ENCODE measurements at places on chromosomes 2 and 18.

DNA sequence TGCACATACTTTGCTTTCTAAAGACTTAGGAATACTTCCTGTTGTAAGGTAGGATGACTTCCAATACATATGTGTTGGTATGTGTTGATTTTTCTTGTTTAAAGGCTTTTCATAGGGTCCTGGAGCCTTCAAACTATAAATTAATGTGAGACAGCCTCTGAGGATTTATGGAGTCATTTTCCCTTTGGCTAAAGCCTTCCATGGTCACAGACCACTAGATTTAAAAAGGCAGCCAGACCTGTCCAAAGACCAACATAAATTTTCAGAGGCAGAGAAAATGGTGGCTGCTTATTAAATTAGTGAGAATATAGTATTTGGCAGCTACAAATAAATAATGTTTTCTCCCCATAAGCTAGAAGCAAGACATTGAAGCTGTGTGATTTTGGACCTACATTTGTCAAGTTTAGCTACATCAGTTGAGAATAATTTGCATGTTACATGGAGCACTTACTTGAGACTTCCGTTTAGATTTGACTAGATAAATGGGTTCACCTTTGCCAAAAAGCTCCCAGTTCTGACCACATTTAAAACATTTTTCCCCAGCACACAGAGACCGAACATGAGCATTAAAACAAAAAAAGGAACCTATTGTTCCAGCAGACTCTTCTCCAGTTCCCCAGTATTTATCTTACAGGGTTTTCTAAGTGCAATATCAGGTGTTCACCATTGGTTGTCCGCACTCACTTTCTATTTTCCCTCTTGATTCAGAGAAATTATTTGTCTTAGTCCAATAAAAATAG, 402.9 kb downstream of the PARD3B start:
- DNase-seq, result no peak

GRCh38 chr18:21298351-21298750, 56.3 kb downstream of the GREB1L start:
- DNase-seq, result no peak

DNA sequence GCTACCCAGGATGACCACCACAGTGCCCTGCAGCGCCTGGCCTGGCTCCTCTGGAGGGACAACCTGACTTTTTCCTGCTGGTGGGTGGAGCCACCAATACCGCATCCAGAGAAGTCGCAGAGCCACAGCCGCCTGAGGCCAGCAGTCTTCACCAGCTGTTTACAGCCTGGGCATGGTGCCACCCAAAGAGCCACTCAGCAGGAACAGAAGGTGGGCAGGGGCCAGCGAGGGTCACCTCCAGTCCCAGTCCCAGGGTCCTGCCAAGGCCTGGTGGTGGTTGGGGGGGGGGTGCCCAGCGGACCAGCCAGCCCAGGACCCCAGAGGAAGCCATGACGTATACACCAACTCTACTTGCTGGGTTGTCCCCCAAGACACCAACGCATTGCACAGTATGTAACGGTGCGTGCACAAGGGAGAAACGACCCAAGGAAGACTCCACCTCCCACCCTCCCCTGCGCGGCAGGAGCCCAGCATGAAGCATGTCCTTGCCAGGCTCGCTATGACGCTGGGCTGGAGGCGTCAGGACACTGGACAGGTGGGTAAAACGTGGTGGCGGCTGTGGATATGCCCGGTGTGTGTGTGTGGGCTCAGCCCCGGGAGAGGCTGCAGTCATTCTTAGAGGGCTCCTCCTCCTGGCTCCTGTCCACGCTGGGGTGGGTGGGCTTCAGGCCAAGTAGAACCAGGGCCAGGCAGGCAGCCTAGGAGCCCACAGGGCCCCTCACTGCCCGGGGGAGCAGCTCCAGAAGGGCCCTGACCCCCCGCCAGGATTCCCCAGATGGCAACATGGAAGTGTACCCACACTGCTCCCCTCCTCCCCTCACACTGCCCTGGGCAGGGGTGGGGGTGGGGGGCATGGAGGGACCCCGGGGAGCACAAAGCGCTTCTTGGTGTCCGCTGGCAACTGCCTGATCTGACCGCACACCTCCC, 49.3 kb downstream of the HS6ST1 start:
- DNase-seq, result no peak

- DNase-seq, result no peak
Measured at GRCh38 chr18:56451188-56451587, 187.2 kb downstream of the TXNL1 start.

- DNase-seq, result no peak
Measured at GRCh38 chr18:11553098-11553940, 56.1 kb upstream of the SLC35G4 start.

DNA sequence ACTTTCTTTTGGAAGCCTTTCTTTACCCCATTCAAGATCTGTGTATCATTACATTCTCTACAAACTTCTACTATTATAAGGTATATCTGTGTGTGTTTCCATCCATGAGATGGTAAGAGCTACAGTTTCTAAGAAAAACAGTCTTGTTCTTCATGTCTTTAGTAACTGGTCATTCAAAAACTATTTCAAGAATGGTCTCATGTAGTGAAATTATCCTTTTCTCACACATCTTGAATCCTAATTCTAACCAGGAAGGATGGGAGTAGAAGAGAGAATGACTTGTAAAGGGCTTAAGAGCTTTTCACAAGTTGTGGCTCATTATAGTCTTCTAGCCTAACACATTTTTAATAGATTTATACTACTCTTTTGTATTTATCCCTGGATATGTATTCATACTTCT, 47.3 kb downstream of the ROCK1 start:
- no peak for DNase-seq

- no peak for DNase-seq
Measured at GRCh38 chr18:27954226-27954625, 222.7 kb downstream of the CDH2 start.

- no peak for DNase-seq
Measured at GRCh38 chr18:32478317-32478716, 7.6 kb upstream of the GAREM1 start.
